NK-92 treated with Interleukin-12 subunit alpha and Interleukin-12 subunit beta, amount 100 ng/mL, for 24 hours (cell line): ENCODE measurements at places on chromosomes 2 and 18.

DNA sequence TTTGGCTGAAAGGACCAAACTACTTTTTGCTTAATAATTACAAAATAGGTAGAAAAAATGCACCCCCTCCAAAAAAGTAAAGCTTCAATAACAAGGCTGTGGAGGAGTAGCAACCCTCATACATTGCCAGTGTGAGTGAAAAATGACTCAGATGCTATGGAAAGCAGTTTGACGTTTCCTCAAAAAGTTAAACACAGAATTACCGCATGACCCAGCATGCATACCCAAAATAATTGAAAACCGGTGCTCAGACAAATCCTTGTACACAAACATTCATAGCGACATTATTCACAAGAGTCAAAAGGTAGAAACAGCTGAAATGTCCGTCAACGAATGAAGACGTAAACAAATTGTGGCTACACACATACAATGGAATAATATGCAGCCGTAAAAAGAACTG lies 38.8 kb upstream of the DAPL1 start:
- DNase-seq = no peak

DNA sequence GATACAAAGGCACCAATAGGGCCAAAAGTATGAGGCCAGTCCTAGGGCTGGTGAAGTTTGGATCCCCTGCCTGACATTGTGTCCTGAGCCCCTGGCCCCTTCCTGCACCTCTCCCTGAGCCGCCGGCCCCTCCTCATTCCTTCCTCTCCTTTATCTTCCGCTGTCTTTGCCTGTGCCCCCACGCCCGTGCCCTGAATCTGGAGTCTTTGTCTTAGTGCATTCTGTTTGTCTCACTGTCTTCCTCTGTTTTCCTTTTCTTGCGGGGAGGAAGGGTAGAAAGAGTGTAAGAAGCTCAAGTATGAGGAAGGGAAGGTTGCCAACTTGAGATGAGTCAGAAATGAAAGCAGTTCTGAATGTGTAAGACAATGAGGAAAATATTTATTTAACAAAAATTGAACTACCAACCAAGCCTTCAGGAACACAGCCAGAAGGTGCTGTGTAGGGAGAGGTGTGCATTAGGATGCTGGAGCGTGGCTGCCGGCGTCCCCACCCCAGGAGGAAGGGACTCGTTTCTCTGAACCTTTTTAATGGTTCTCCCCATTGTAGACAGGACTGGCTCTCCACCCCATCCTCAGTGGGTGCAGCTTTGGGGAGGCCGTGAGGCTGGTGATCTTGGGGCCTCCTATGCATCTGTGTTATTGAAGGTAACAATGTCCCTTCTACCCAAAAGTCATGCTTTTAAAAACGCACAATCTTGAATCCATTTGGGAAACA lies 133.1 kb downstream of the NEDD4L start:
- DNase-seq = no peak

GRCh38 chr2:109064660-109065390 lies 64.2 kb upstream of the SH3RF3 start:
- DNase-seq = no peak

DNA sequence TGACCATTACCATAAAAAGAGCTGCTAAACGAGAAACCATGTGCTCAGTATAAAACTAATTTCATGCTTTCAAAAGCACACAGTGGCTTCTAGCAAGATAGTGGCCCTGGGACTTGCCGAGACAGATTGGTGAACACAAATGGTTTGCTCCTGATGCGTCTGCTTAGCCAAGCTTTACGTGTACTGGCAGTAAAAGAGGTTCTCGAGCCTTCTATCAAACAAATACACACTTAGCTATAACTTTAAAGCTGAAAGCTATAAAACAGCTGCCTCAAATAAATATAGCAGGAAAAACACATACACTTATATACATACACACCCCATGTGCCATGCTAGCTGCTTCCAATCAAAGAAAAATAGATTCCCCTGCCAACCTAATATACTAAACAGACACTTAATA lies 117.0 kb downstream of the ZNF385B start:
- no peak for DNase-seq

- DNase-seq = no peak
Observed at GRCh38 chr2:217216316-217216715, 356.5 kb upstream of the TNP1 start.

DNA sequence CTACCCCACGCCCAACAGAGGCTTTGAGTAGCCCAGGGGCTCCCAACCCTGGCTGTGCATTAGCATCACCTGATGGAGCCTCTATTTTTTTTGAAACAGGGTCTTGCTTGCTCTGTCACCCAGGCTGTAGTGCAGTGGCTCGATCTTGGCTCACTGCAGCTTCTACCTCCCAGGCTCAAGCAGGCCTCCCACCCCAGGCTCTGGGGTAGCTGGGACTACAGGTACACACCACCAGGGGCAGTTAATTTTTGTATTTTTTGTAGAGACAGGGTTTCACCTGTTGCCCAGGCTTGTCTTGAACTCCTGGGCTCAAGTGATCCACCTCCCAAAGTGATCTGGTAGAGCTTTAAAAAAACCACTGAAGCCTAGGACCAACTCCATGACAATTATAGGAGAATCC lies 394.8 kb upstream of the ATP5MC3 start:
- DNase-seq = no peak

DNA sequence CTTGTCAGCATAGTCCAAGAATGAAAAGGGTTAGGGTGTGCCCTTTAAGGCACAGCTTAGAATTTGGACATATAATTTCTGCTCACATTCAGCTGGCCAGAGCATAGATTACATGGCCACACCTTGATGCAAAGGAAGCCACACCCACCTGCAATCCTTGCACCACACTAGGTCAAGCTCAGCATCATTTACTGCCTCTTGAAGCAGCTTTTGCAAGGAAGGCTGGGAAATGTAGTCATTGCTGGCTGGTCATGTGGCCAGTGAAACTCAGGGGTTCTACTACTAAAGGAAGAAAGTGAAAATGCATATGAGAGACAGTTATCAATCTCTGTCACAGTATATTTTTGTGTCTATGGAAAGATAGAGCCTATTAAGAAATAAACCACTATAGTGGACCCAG lies 159.3 kb downstream of the GFPT1 start:
- no peak for DNase-seq

GRCh38 chr2:46411245-46411641 lies 68.1 kb upstream of the TMEM247 start:
- no peak for DNase-seq

DNA sequence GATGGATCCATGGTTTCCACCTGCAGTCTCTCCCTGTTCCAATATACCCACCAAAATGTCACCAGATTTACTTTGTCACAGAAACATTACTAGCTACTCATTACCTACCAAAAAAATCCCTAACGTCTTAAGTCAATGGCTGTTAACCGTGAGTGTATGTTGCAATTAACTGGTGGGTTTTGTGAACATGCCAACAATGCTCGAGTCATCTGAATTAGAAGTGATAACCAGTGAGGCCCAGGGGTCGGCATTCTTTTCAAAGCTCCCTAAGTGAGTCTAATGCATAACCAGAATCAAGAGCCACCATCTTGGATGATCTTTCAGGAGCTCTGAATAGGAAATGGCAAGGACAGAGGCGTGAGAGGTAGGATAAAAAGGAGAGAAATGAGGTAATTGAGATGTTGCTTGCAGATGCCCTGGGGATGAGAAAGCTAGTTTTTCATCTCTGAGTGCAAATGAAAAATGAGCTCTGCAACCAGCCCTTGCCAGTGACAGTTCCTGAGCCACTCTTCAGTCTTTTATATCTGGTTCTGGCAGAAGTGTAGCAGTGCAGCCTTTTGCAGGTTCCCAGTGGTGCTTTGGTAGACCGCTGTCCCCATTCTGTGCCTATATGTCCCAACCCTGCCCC lies 130.0 kb upstream of the RND3 start:
- DNase-seq = no peak
